ENCODE measurements at places on chromosomes 4 and X.

- no peak for DNase-seq
These were observed 76.3 kb downstream of the PTTG2 start for GRCh38 chr4:38036548-38036947.

- DNase-seq: no peak
These were observed 62.8 kb downstream of the UCHL1 start for GRCh38 chr4:41319553-41319952.

- no peak for DNase-seq
These were observed 2.4 kb upstream of the FAM50A start for GRCh38 chrX:154441564-154441963.

GRCh38 chr4:86942185-86942666, 7.4 kb downstream of the AFF1 start:
- DNase-seq: no peak

DNA sequence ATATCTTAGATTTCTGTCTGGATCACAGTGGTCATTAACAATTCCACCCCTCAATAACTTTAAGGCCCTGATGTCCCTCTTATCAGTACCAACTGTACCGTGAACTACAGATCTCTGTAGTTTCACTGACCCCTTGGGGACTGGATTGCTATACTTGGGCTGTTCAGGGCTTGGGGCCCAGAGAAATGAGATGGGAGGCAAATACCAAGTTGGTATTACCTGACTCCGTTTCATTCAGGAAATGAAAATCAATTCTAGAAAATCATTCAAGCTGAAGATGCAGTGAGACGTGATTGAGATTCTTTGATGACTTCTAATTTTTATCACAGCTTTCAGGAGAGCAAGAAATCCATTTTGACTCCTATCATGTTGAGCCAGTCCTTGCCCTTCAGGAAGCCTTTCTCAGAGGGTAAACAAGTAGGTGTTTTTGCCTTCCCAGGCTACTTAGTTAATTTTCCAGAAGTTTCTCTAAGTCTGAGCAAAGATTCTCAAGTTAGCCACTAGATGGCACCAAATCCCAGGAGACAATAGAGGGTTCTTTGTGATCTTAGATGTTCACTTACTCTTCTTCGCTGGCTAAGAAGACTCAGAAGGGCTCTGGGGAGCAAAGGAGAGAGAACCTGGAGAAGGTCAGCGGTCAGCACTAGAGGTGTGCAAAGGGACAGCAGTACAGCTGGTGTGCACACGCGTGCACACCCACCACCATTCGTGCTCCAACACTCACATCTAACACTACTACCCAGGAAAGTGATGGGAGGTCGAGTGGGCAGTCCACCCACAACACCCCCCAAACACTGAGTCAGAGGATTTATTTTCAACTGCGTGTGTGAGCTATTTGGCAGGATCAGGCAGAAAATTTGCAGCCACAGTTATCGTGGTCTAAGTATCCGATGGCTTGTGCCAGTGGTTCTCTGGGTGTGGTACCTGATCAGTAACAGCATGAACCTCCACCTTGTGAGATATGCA, 7.4 kb downstream of the HNRNPH2 start:
- DNase-seq: peak; percentile 59

DNA sequence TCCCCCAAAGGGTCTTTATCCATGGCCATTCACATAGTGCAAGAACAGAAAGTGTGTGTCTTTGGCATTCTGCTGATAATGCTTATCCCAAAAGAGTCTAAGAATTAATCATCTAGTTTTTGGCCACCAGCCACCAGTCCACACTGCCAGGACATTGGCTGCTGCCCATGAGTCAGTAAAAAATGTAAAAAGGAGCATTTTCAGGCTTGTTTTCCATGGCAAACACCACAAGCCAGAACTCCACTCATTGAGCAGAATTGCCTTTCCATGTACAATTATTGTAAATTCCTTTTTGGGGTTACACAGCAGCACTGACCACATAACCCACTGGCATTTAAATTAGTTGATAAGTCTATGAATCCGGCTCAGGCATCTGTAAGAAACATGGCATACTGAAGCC, 89.2 kb upstream of the PRDX4 start:
- no peak for DNase-seq

DNA sequence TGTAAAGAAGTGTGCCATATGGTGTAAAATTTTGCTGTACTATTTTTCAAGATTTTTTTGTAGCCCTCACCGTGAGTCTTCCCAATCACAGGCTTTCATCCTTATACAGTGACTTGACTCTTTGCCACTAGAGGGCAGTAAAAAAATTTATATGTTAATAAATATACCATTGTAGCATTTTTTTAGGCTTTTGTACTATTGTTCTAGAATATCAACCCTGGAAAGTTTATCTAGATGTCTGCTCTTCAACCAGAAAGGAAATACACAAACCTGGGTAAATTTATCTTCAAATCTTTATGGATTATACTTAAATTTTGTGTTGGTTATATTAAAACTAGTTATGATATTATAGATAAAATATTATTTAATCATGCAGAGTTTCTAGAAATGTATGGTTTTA, 235.3 kb downstream of the TENM3 start:
- no peak for DNase-seq

- no peak for DNase-seq
These were observed 43.9 kb downstream of the LUZP4 start for GRCh38 chrX:115333446-115333845.

GRCh38 chrX:132751063-132751690, 207.3 kb downstream of the HS6ST2 start:
- DNase-seq: peak; percentile 60

GRCh38 chr4:5364406-5364805, 313.1 kb downstream of the STK32B start:
- no peak for DNase-seq

DNA sequence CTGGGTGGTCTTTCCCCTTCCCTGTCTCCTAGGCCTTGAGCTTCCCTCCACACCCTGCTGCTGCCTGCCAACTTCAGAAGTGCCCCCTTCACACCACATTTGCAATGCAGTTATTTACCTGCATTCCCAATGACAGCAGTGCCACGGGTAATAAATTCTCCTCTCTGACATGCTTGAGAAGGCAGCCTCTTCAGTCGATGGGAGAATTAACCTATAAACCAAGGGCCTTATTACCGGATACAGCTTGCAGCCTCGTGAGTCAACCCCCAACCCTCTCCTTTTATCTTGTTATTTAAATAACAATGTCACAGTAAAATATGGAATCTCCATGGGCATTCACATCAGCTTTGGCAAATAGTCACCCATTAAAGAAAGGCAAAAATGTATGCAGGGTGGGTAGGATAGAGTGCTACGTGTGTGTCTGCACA, 34.7 kb upstream of the LGI2 start:
- peak; percentile 64 for DNase-seq

DNA sequence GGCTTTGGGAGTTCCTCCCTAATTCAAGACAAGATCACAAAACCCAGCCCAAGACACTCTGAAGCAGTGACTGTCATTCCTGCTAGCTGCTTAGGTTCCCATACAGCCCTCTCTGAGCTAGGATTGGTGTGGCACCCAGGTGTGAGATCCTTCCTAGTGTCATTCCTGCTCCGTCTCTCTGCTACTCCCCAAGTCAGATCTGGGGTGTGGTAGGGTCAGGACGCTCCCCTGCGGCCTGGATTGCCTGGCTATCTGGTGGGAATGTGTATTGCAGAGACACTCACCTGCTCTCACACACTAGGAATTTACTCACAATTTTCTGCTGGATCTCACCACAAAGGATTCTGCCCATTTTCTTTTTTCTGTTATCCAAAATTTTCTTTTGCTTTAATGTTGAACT, 560.8 kb upstream of the ATOH1 start:
- DNase-seq: peak; percentile 81

GRCh38 chr4:37383579-37384229, 139.2 kb downstream of the NWD2 start:
- peak; percentile 69 for DNase-seq

- DNase-seq: peak; percentile 30
These were observed 49.1 kb upstream of the MSANTD1 start for GRCh38 chr4:3199653-3200422.

DNA sequence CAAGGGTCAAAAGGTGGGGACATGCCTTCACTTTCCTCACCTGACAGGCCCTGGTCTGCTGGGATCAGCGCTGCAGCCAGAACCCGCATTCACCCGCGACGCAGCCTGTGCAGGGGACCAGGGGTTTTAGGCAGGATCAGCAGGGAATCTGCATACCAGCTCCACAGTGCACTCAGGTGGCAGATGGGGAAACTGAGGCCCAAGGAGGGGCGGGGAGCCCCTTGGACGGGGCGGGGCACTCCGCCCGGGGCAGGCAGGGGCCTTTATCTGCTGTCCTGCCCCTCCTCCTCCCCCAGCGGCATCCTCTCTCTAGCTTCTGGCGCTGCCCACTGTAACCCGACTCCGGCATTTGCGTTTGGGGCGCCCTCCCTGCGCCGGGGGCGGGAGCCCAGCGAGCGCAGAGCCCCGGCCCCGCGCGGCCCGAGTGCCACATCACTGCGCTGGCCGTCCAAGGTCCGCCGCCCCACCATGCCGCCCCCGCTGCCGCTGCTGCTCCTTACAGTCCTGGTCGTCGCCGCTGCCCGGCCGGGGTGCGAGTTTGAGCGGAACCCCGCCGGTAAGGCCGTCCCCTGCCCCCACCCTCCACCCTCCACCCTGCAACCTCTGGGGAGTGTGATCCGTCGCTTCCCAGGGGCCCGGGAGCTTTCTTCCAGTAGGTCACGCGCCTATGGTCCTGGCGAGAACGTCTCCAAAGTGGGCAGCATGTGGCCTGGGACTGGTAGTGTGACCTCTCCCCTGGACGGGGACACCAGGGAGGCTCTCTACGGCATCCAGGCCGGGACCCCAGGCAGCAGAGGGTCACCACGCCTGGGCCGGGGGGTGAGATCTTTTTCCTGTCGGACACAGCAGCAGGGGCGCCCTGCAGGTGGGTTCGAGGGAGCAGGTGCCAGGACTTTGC, at the start of gene CPZ:
CPZ (plus strand) TSS at position 400 of the 898 bp plus-strand sequence; CDS start at position 469, 69 bp downstream.
- peak; percentile 92 for DNase-seq

- no peak for DNase-seq
These were observed 339.8 kb upstream of the GATB start for GRCh38 chr4:152100379-152101201.

GRCh38 chr4:158121161-158121579, 51.7 kb downstream of the GASK1B start:
- DNase-seq: no peak

- no peak for DNase-seq
These were observed 17.1 kb upstream of the CD40LG start for GRCh38 chrX:136630881-136631280.

GRCh38 chr4:115489279-115489678, 375.9 kb upstream of the NDST4 start:
- DNase-seq: no peak

- DNase-seq: no peak
These were observed 157.5 kb downstream of the TECRL start for GRCh38 chr4:64251781-64252180.

All from endodermal cell (in vitro differentiated cells).